ENCODE measurements at places on chromosomes 2 and 18.

GRCh38 chr2:66548422-66548821 is 113.5 kb downstream of the MEIS1 start:
- no peak for DNase-seq

- DNase-seq = no peak
Measured at GRCh38 chr2:10083046-10083445, 2.8 kb upstream of the CYS1 start.

- no peak for DNase-seq
Measured at GRCh38 chr2:169714699-169715098, 18.9 kb upstream of the KLHL23 start.

- DNase-seq = no peak
Measured at GRCh38 chr2:36318-36717, 10.0 kb downstream of the FAM110C start.

- peak; percentile 44 for DNase-seq
Measured at GRCh38 chr2:152189622-152190495, 14.3 kb upstream of the STAM2 start.

Measured in activated CD8-positive, alpha-beta memory T cell treated with anti-CD3 and anti-CD28 coated beads, Interleukin-2, amount 10 ng/mL, durations not matched to agents 7 days and 5 days (primary cell).